ENCODE measurements at places on chromosomes 12 and 14.

- DNase-seq: no peak
These were observed 37.2 kb downstream of the GABARAPL1 start for GRCh38 chr12:10249690-10250455.

GRCh38 chr12:53105256-53105655, 2.0 kb downstream of the SOAT2 start:
- DNase-seq: no peak

- no peak for DNase-seq
These were observed 36.9 kb upstream of the AP4S1 start for GRCh38 chr14:30988509-30988908.

GRCh38 chr14:63899953-63900352, 47.1 kb downstream of the SYNE2 start:
- no peak for DNase-seq

DNA sequence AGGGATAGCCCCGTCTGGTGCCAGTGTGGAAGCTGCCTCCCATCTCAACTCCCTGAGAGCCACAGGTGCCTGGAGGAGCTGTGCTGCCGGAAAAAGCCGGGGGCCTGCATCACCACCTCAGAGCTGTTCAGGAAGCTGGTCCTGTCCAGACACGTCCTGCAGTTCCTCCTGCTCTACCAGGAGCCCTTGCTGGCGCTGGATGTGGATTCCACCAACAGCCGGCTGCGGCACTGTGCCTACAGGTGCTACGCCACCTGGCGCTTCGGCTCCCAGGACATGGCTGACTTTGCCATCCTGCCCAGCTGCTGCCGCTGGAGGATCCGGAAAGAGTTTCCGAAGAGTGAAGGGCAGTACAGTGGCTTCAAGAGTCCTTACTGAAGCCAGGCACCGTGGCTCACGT, 25.5 kb upstream of the P2RX4 start:
- DNase-seq: no peak

DNA sequence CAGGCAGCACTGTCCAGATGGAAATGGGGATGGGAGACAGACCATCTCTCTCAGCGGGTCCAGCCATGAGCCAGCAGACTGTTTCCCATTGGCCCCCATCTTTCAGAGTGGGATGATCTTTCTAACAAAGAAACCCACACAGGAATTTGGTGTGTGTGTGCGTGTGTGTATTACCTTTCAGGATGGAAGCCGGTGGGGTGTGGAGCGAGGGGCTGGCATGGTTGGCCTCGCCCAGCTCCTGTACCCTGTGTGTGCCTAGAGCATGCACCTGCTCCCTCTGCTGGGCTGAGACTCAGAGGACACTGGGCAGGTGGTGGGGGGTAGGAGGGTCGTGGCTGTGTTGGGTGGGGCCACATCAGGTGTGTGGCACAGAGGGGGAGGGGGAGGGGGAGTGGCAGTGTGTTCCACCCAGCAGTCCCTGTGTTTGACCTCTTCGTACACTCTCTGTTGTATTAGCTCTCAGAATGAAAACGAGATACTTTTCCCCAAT, 33.0 kb upstream of the TSPAN9 start:
- no peak for DNase-seq

- no peak for DNase-seq
These were observed 223.3 kb downstream of the RGS6 start for GRCh38 chr14:72155379-72155993.

GRCh38 chr14:69537900-69538299, 36.8 kb downstream of the CCDC177 start:
- DNase-seq: no peak

DNA sequence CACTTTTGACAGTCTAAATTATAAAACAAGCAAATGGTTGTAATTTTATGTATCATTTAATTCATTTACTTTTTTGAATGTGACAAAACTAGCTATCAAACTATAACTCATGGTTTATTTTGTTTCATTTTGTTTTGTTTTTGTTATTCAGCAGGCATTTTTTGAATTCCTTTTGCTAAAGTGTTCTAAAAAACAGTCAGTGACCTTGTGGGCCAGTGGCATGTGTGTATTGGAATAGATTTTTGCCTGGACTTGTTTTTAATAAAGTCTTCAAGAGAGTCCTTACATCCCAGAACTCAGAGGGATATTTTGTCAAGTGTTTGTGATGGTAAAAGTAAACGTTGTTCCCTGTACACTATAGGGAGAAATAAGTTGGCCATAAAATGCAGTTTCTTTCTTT, 369.7 kb upstream of the SYT1 start:
- no peak for DNase-seq

DNA sequence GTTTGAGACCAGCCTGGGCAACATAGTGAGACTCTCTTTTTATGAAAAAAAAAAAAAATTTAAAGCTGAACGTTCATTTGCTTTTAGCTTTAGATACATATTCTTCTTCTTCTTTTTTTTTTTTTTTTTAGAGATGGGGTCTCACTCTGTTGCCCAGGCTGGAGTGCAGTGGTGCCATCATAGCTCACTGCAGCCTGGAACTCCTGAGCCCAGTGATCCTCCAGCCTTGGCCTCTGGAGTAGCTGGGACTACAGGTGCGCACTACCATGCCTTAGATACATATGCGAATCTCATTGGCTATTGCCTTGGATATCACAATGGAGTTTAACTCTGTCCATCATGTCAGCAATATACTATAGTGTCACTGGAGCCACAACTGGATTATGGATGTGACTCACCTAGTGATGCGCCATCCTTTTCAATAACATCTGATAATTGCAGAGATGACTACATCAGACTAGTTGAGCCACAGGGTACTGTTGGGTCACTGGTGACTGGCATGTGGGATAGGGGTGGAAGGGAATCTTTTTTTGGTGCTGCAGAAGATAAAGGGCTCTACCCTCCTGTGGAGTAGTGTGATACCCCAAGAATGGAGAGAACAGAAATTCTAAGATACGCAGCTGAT, 2.7 kb upstream of the ADIPOR2 start:
- DNase-seq: no peak

DNA sequence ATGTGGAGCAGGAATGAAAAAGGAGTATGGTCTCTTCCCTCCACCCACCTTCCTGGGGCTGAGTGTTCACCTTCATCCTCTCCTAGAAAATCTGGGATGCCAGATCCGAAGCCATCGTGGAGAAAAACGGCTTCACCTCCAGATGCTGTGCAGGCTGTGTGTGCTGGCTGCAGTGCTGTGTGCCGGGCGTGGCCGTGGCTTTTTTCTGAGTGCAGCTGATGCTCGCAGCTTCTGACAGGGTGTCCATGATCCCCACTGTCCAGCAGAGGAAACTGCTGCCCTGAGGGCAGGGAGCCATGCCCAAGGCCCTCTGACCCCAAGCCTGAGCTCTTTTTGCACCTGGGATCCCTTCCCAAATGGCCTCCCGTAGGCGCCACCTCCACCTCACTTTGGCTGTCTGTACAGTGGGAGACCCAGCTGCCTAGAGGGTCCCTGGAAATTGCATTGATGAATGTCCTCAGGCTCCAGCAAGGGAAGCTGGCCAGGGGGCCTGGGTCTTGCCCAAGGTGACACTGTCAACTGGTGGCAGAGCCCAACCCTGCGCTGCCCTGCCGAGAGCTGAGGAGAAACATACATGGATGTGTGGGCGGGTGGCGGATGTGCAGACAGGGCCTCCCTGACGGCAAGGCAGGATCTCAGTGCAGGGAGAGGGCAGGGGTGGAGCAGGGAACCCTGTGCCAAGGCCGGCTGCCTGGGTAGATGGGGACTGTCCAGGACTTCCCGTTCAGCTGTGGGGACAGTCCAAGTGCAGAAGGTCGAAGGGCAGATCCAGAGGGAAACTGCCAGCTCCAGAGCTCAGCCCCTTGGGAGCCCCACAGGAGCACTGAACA, 53.3 kb downstream of the BEGAIN start:
- no peak for DNase-seq

GRCh38 chr12:22408610-22409376, 74.3 kb upstream of the ST8SIA1 start:
- DNase-seq: no peak

GRCh38 chr12:101490286-101490920, 15.3 kb downstream of the SPIC start:
- DNase-seq: no peak

DNA sequence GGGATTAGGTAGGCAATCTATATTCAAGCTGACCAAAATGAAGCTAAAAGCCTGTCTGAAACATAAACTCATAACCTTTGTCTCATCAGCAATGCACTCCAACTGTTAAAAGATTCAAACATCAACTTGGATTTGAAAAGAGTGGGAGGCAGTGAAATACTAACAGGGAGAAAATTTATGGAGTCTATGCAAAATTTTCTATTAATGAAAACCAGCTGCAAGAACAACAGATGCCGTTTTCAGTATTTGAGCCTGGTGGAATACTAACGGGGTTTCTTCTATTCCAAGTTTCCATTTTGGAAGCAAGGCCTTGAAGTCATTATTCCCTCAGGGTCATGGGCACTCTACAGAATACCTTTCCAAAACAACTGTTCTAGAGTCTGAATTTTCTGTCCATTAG, 88.3 kb downstream of the LRP6 start:
- no peak for DNase-seq

DNA sequence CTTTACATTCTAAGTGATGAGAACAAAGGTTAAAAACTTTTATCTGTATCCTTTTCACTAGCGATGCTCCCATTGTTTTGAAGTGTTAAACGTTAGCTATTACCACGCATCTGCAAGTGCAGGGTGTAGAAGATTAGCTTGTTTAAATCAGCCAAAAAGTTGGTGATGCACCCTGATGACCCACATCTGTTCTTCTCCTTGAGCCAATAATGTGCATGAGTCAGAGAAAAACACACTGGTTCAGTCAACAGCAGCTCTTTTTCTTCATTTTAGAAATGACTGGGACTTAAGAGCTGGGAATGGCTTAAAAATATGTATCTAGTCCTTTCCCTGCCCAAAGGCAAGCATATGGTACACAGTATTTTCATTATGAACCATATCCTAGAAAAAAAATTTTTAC, 323.5 kb upstream of the PDE3A start:
- DNase-seq: no peak

- DNase-seq: no peak
These were observed 449.1 kb upstream of the RGS6 start for GRCh38 chr14:71483154-71483553.

DNA sequence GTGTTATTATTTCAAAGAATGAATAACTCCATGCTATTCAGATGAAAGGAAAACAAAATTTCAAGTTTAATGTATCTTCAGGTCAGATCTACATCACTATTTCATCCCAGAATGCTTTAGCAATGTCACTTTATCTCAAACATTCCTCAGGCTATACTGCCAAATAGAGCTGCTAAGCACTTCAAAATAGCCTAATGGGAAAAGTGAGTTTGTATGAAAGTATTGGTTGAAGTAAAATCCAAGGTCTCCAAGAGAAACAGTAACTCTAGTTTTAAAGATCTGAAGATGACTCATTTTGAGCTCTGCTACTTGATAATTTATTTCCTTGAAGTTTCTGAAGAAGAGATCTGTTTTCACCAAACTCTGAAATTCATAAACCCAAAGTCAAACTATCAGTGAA, 466.2 kb upstream of the FOXG1 start:
- no peak for DNase-seq

GRCh38 chr14:52153939-52154338, 85.1 kb upstream of the NID2 start:
- DNase-seq: no peak

DNA sequence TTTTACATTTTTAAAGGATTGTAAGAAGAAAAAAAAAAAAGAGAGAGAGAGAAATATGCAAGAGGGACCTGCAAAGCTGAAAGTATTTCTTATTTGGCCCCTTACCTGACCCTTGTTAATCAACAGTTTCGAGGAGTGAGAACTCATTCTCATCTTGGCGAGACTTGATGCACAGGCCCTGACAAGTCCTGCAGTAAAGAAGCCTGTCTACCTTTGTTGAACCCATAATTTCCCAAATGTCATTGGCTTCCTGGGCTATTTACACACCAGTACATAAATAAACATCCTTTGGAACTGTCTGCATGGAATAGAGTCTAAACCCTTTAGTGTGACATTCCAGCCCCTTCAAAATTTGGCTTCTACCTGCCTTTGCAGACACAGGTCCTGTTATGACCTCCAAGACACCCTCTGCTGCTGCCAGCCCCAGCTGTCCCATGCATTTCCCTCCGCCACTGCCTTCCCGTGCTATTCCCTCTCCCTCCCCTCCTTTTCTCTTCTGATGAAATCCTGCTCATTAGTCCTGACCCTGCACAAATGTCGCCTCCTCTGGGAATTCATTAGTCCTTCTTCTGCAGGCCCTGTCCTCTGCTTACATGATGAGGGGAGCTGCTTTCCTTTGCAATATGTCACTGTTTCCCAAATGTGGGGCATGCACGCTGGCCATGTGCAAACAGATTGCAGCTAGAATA, 35.1 kb downstream of the MYL2 start:
- no peak for DNase-seq

DNA sequence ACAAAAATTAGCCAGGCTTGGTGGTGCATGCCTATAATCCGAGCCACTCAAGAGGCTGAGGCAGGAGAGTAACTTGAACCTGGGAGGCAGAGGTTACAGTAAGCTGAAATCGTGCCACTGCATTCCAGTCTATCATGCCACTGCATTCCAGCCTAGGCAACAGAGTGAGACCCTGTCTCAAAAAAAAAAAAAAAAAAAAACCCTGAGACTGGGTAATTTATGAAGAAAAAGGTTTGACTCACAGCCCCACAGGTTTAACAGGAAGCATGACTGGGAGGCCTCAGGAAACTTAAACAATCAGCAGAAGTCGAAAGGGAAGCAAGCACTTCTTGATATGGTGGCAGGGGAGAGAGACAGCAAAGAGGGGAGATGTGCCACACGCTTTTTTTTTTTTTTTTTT, 123.2 kb downstream of the GXYLT1 start:
- DNase-seq: no peak

DNA sequence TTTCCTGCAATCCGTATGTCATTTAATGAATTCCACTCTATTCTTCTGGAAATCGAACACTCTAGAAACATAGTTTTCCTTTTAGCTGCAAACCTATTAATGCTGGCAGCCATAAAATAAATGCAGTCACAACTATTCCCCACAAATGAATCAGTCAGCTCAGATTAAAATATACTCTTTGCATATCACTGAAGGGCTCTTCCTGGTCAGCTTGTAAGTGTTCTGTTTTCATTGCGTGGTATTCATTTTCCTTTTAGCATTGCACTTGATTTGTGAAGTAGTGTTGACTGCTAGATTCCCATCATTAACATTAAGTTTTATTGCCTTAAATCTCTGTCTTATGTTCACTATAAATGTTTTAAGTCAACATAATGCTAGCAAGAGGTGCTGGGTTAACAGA, 685.9 kb downstream of the DIO2 start:
- no peak for DNase-seq

- DNase-seq: no peak
These were observed 23.7 kb downstream of the VDR start for GRCh38 chr12:47881051-47881450.

DNA sequence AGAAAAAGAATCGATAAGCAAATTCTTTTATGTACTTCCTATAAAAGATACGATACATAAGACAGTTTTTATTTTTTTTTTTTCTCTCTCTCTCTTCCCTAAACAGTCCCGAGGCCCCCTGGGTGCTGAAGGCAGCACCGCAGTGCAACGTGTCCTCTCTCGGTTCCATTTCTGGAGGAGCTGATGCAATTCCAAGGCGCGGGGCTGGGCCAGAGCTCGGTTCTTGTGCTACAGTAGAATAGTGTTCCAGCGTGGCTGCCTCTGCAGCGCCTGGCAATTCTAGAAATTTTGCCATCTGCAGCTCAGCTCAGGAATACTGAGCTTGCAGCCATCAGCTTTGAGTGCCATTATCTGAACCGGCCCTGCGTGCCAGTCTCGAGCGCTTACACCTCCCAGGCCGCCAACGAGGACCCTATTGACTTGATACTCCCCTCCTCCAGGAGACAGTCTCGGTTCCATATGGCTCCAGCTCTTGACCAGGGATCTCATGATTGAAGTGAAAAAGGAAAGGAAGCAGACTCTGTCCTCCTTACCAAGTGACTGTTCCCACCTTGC, 630 bp downstream of the ALDH1L2 start:
- no peak for DNase-seq

- DNase-seq: no peak
These were observed 15.0 kb upstream of the NR2C1 start for GRCh38 chr12:95088379-95088778.

Data from stimulated activated CD4-positive, alpha-beta T cell treated with anti-CD3 and anti-CD28 coated beads, Interleukin-15, amount 100 ng/mL, for 1 hour (primary cell).